ENCODE measurements at places on chromosomes 12 and 14.

- DNase-seq: no peak
These were observed 44.4 kb downstream of the UBE3B start for GRCh38 chr12:109521831-109522230.

- no peak for DNase-seq
These were observed 120.1 kb downstream of the MDGA2 start for GRCh38 chr14:47555333-47555732.

- DNase-seq: no peak
These were observed 451.8 kb upstream of the STXBP6 start for GRCh38 chr14:25501749-25502148.

DNA sequence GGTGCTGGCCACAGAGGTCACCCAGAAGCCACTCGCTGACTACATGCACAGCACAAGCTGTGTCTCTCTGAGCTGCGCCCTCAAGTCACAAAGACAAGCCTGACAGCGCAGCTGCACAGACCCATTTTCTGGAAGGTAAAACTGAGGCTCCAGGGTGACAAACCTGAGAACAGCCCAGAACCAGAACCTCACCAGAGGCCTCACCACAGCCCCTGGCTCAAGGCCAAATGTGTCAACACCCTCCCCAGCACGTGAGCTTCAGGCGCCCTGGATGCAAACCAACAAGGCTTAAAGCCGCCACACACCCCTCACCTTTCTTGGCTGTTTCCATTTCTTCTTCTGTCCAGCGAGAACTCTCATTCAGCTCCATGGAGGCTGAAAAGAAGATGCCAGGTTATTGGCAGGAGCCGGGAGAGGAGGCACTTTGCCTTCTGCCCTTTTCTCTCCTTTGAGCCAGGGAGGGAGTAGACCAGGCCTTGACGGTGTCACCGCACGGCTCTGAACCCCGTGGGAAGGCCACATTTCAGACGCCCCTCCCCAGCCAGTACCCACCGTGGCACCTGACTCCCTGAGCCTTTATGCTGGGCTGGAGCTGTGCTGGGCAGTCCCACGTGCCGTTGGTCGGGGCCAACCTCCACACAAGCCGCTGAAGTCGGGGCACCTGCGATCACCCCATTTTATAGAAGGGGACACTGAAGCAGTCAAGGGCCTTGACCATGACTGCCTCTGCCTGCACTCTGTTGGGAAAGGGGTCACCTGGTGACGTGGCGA lies 103.1 kb downstream of the RFLNA start:
- no peak for DNase-seq

DNA sequence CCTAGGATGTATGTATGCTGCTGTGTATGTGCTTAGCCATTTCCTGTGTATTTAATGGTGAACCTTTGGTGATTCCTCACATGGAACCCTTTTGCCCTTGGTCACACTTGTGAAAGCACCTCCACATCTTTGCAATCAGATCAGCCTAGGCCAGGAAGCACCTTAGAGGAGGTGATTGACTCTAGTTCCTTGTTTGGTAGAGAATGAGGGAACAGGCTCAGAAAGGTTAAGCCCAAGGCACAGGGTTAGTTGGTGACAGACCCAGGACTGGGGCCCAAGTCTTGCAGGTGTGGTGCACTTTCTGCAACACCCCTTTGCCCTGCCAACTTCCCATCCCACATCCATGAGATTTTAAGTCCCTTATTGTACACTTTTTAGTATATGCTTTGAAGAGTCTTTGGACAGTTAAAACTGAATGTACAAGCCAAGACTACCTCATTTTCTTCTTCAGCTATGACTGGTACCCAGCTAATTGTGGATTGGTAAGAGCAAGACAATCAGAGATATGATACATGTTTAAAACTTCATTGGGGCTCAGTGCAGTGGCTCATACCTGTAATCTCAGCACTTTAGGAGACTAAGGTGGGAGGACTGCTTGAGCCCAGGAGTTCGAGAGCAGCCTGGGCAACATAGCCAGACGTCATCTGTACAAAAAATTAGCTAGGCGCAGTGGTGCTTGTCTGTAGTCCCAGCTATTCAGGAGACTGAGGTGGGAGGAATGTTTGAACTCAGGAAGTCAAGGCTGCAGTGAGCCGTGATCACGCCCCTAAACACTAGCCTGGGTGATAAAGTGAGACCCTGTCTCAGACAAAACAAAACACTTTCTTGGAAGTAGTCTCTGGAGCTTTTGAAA lies 71.1 kb downstream of the RASSF3 start:
- no peak for DNase-seq

GRCh38 chr14:68665792-68666204 lies 127.1 kb downstream of the ZFP36L1 start:
- DNase-seq: no peak

- no peak for DNase-seq
These were observed 91.0 kb downstream of the SLC8A3 start for GRCh38 chr14:70097576-70098249.

GRCh38 chr14:64763801-64764621 lies 59.8 kb downstream of the PLEKHG3 start:
- no peak for DNase-seq
